ENCODE measurements at places on chromosomes 11 and 22.

- DNase-seq = no peak
Observed at GRCh38 chr11:117723277-117724024, 73.6 kb downstream of the DSCAML1 start.

DNA sequence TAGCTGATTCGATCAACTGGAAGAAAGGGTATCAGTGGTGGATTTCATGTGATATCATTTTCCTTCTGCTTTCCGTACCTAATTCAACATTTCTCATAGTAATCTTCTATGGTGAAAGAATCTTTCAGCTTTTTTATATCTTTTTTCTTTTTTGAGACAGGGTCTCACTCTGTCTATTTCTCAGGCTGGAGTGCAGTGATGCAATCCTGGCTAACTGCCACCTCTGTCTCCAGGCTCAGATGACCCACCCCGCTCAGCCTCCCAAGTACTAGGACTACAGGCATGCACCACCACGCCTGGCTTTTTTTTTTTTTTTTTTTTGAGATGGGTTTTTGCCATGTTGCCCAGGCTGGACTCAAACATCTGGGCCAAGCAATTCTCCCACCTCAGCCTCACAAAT lies 18.6 kb upstream of the CHORDC1 start:
- no peak for DNase-seq

- DNase-seq = no peak
Observed at GRCh38 chr11:87215236-87215635, 177.5 kb downstream of the TMEM135 start.

DNA sequence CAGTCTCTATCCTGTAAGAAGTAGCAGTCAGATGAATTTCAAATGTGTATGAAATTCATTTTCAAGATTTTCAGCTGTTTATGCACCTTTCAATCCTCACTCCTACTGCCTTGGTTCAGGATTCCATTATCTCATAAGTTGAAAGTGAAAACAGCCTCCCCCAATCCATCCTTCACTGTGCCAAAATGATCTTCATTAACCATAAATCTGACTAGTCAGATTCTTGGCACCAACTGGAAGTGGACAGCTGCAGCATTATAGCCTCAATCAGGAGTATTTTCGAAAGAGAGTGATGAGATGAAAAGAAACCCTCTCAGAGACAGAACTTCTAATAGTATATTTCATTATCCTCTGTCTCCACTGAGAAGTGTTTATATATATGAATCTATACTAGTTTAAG lies 365.3 kb upstream of the PDGFD start:
- DNase-seq = no peak

GRCh38 chr11:103488031-103488461 lies 378.8 kb downstream of the DYNC2H1 start:
- DNase-seq = no peak

GRCh38 chr11:112509300-112509699 lies 248.6 kb upstream of the PLET1 start:
- DNase-seq = no peak

DNA sequence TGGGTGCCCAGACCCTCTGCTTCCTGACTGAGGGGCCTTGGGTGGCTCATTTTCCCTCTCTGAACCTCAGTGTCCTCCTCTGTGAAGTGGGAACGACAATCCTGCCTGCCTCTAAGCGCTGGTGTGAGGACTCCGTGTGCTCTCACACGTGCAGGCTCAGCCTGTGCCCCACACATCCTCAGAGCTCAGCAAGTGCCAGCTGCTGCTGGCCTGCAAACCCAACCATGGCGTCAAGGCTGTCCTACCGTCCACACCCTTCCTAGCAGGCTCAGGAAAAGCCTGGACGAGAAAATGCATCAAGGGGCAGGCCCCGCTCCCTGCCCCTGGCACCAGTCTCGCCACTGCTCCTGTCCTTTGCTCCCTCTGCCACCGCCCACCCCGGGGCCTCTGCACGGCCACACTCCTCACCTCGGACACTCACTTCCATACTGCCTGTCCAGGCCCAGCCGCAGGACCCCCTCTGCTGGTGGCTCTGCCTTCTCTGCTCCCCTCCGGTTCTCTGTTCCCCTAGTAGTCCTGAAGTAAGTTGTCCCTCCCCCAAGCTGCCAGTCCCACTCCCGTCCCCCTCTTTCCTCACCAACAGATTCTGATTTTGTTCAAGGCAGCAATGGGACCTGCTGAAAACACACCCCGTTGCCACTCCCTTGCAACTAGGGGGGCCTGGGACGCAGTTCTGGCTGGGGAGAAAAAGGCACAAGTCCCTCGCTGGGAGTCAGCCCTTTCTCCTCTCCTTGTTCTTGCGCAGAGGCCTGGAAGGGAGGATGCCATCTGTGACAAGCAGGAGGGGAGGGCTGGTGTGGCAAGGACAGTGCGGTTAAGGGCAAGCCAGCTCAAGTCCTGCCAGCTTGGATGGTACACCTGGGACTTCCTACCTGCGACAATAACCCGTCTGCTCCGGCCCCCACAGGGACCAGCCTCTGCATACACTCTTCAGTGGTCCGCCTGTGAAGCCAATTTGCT lies 62.2 kb downstream of the ARFGAP3 start:
- no peak for DNase-seq

GRCh38 chr11:1232883-1233321 lies 10.0 kb downstream of the MUC5B start:
- no peak for DNase-seq

DNA sequence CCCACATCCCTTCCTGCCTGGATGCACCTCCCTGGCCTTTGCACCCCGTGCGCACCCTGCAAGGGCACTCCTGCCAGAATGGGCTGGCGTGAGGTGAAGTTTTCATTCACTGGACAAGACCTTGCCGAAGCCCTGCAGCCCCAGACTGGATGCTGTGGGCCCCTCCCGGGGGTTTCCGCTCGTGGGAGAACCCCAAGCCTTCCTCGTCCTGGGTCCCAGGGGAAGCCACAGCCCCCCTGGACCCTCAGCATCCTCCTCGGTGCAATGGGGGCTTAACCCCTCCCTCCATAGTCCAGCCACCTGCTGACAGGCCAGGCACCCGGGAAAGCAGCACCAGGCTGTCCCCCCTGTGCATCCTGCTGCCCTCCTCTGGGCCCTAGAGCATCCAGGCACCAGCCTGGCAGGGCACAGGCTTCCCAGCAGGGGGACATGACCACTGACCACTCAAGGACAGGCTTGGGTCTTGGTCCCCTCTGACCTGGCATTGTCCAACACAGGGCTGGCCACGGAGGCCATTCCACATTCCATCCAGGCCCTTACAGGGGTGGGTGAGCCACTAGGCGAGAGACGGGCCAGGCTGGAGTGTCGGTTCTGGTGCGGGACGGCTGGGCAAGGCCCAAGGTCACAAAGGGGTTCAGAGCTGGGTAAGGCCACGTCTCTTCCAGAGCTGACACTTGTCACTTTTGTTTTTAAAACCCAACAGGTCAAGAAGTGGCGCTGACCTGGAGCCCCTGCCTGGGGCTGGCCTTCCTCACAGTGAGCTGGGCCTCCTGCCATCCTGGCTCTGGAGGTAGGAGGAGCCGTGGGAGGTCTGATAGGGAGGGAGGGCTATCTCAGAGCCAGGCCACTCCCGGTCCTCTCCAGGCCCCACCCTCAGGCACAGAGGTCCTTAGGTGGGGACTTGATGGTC lies 41.5 kb upstream of the PPARA start:
- no peak for DNase-seq

DNA sequence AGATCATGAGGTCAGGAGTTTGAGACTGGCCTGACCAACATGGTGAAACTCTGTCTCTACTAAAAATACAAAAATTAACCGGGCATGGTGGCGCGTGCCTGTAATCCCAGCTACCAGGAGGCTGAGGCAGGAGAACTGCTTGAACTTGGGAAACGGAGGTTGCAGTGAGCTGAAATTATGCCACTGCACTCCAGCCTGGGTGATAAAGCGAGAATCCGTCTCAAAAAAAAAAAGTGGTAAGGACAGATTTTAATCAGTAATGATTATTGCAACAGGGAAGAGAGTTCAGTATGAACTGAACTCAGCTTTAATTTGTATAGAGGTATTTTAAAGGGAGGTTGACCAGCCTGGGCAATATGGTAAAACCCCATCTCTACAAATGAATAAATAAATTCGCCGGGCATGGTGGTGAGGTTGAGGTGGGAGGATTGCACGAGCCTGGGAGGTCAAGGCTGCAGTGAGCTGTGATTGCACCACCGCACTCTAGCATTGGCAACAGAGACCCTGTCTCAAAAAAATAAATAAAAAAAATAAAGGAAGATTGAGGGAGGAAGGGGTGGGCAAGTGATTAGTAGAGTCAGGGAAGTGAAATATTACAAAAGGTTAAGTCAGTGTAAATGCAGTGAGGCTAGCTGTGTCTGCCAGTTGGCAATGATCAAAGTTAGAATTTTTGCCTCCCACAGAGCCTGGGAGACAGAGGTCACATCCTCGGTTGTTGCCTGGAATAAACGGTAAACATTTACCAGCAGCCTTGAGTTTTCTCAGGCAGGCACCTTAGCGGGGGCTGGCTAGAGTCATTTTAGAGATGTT lies 2.6 kb upstream of the MCM5 start:
- DNase-seq = no peak

DNA sequence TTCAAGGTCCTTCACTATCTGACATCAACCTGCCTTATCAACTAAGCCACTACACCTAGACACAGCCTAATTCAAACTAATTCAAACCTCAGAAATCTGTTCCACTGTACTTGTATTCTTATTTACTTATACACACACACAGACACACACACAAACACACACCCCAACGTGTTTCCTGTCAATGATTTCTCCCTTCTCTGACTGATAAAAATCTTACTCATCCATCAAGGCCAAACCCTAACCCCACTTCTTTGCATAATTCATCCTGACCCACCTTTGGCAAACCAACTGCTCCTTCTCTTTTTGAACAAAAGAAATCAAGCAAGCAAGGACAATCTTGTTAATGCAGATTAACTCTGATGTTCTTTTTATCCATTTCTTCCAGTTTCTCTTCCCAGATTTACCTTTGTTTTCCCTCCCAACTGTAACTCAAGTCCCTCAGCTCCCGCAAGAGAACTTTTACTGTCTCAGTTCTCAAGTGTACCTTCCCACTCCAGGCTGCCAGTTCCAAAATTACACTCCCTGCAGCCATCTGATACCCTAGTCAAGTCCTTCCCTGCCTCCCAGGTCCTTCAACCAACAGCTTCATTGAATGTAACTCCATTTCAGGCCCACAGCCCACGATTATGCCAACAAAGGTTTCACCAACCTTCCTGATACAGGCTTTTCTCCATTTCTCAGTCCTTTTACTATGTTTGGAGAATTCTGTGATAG lies 78.3 kb downstream of the PAK1 start:
- DNase-seq = no peak

GRCh38 chr11:12092714-12093113 lies 17.7 kb upstream of the MICAL2 start:
- no peak for DNase-seq

DNA sequence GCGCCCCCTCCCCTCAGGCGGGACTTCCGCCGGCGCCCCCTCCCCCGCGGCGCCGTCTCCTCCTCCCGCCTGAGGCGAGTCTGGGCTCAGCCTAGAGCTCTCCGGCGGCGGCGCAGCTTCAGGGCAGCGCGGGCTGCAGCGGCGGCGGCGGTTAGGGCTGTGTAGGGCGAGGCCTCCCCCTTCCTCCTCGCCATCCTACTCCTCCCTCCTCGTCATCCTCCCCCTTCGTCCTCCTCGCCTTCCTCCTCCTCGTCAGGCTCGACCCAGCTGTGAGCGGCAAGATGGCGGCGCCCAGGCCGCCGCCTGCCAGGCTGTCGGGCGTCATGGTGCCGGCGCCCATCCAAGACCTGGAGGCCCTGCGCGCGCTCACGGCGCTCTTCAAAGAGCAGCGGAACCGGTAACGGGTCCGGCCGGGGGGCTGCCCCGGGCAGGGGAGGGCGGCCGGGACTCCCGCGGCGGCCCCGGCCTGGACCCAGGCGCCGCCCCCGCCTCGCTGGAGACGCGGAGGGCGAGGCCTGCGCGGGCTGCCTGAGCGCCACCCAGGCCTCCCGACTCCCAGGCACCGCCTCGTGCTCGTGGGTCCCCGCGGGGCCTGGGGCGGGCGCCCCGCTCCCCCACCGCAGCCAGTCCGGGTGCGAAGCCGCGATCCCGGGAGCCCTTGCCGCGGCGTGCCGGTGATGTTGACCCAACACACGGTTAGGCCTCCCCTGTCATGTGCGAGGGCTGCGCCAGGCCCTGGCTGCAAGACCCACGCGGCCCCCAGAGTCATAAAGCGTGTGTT lies at the start of gene ATXN10:
TSS of gene ATXN10 (plus strand) at position 52 of the 781 bp plus-strand sequence. CDS start at position 282, 230 bp downstream.
- peak; percentile 26 for DNase-seq

GRCh38 chr11:72648384-72649136 lies 25.7 kb downstream of the PDE2A start:
- DNase-seq = no peak

GRCh38 chr11:34890089-34890488 lies 26.1 kb downstream of the APIP start:
- DNase-seq = no peak

DNA sequence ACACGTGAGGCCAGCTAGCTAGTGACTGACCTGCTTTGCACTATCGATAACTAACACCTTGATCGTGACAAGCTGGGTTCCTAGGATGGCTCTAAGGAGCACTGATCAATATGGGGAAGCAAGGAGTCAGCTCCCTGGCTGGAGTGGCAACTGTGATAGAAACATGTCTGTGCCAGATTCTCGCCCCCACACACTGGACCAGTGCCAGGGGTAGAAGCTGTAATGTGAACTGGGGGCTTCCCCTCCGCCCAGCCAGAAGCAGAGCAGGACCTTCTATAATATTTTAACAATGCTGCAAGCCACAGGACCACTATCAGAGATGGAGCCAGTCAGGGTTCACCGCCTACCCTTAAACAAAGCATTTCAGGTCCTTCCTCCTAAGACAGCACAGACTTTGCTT lies 96.5 kb downstream of the DSCAML1 start:
- no peak for DNase-seq

DNA sequence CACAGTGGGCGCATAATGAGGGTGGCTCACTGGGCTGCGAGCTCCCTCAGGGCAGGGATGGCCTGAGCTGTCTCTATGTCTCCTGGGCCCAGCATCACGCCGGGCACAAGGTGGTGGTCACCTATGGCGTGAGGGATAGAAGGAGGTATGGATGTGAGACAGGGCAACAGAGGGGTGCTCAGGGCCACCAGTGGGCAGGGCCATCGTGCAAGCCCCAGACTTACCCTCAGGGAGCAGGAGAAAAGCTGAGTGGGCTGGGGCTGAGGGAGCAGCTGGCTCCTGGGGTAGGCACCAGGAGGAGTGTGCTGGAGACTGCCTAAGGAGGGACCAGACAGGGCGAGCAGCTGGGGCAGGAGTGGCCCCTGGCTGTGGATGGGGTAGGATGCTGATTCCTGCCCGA lies 34.3 kb upstream of the KLHL35 start:
- DNase-seq = no peak
